ENCODE measurements at places on chromosomes 13 and 19. TPM values are rescaled to one million over a fixed set of nuclear protein-coding genes. Genes with fewer than 3 reads are reported as not detected.

Gene ZNF560
- not detected for total RNA-seq

Gene ZNF83
- 39.4 TPM for total RNA-seq

Gene DLL3
- not detected for total RNA-seq

Gene KLF5
- total RNA-seq, result 3.0 TPM

Gene ZBTB32
- total RNA-seq, result 0.42 TPM

Gene HSH2D
- 32.2 TPM for total RNA-seq

Gene CYP2S1
- total RNA-seq, result 2.1 TPM

Gene ERVV-1
- under 0.01 TPM for total RNA-seq

Gene CIRBP
- 455 TPM for total RNA-seq

Gene ZSCAN1
- not detected for total RNA-seq

Gene MCEMP1
- total RNA-seq, result 1.8 TPM

Gene ATP4A
- total RNA-seq, result not detected

Gene PTGIR
- total RNA-seq, result 5.8 TPM

Gene PTH2
- not detected for total RNA-seq

Gene CGB8
- total RNA-seq, result not detected

Gene SBSN
- not detected for total RNA-seq

Gene CEACAM16
- total RNA-seq, result not detected

Gene DCLK1
- total RNA-seq, result not detected

Gene USHBP1
- under 0.01 TPM for total RNA-seq

Gene CYP4F2
- total RNA-seq, result not detected

Gene SMIM17
- not detected for total RNA-seq

Gene KLK6
- not detected for total RNA-seq

Gene ZNF426
- 16.7 TPM for total RNA-seq

Gene KLHL1
- not detected for total RNA-seq

Gene PCDH20
- total RNA-seq, result not detected

Gene HIPK4
- total RNA-seq, result 0.10 TPM

Gene LILRB4
- total RNA-seq, result 16.7 TPM

Gene WDR88
- not detected for total RNA-seq

Gene CEACAM4
- total RNA-seq, result 3.9 TPM

Data from mononuclear cell (primary cell).